ENCODE measurements at places on chromosomes 16 and 17. TPM values are rescaled to one million over a fixed set of nuclear protein-coding genes. Genes with fewer than 3 reads are reported as not detected.

DNA sequence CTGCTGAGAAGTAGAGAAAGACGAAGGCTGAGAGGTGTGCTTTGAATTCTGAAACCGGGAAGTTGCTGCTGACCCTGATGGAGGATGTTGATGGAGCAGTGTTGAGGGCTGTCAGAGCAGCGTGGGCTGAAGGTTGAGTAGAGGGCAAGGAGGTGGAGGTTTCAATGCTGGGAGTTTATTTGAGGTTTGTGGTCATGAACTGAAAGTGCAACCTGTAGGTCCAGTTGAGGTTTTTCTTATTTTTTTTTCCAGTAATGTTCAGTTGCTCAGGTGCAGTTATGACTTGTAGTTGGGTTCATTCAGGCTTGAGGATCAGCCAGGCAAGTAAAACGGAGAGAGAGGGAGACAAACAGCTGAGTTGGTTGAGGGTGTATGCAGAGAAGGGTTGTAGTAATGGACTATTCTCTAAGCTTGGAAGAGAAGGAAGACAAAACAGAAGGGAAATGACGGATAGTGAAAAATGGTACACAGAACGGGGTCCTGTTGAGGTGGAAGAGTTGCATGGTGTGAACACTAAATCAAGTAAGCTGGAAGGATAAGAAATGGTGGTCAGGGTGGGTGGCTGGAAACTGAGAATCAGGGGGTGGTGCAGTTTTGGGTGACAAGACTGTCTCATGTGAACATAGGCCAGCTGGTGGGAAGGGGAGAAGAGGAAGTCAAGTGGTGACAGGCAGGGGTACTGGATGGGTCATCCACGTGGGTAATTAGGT lies 8.7 kb upstream of the UBE2G1 start:
- no peak for DNase-seq
- H3K36me3 ChIP-seq: no peaks in the 10 kb centered on the region
- no peak overlapping the region for H3K27ac ChIP-seq
- H3K4me3 ChIP-seq: no peak overlapping the region

- H3K4me3 ChIP-seq: no peak overlapping the region
- H3K27ac ChIP-seq: peak overlapping the region; percentile 17
- no peaks in the 10 kb centered on the region for H3K36me3 ChIP-seq
- no peaks in the 10 kb centered on the region for H3K27me3 ChIP-seq
- no peak for DNase-seq
Measured at GRCh38 chr16:76518781-76519180, 241.6 kb downstream of the CNTNAP4 start.

DNA sequence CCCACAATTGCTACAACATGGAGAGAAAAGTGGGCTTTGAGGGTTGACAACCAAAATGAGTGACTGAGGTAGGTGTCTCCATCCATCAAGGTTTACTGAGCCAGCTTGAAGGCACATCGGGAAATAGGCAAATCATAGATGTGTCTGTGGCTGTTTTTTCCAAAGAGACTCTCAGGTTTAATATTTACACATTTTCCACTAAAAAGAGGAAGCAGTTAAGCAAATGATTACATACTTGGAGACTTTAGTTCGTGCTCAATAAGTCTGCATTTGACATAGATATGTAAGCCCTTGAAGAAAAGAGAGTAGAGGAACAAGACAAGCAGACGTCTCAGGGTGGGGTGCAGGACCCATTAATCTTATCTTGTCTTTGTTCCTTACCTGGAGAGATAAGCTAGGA lies 148.9 kb upstream of the COX10 start:
- H3K27me3 ChIP-seq: peaks cover 2% of the 10 kb centered on the region
- no peak overlapping the region for H3K27ac ChIP-seq
- H3K4me1 ChIP-seq: peaks cover 11% of the 10 kb centered on the region
- H3K4me3 ChIP-seq: no peak overlapping the region
- DNase-seq: no peak

The C16orf87 gene
- total RNA-seq: 29.5 TPM

The ADAMTS18 gene
- 7.4 TPM for total RNA-seq

The SULT1A4 gene
- total RNA-seq: 3.2 TPM

Data from mesothelial cell of epicardium (in vitro differentiated cells).